ENCODE measurements at places on chromosomes 3 and 15. TPM values are rescaled to one million over a fixed set of nuclear protein-coding genes. Genes with fewer than 3 reads are reported as not detected.

DNA sequence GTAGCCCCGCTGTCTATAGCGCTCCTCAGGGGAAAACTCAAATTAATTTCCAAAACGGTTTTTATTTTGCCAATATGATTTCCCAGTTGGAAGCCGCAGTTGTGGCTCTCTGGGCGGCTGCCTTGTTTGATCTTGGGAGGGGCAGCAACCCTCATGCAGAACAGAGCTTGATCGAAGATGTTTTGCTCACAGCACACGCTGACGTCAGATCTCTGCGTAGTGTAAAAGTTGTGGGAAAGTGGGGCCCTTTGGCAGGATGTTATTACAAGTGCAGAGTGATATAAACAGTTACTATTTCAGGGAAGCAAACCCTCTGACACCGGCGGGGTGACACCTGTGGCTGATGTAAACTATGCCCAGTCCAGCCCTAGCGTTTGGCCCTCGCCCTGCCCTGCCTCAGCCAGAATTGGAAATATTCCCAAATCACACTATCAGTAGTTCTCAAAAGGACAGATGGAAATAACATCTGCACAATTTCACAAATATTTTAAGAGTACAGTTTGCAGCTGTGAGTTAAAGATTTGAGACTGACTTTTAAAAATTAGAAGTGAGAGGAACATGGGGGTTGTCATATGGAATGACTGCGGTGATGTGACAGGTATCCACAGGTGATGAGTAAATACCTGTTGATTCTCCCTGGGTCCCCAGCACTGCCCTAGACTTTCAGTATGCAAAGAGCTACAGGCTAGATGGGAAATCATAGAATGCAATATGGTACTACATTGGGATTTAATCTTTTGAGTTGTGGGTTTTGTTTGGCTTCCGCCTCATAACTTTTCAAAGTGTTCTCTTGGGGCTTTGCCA lies 1.7 kb downstream of the SYNM start:
- peak; percentile 17 for DNase-seq

GRCh38 chr3:50015918-50016317 lies 72.8 kb upstream of the RBM5 start:
- DNase-seq: no peak

DNA sequence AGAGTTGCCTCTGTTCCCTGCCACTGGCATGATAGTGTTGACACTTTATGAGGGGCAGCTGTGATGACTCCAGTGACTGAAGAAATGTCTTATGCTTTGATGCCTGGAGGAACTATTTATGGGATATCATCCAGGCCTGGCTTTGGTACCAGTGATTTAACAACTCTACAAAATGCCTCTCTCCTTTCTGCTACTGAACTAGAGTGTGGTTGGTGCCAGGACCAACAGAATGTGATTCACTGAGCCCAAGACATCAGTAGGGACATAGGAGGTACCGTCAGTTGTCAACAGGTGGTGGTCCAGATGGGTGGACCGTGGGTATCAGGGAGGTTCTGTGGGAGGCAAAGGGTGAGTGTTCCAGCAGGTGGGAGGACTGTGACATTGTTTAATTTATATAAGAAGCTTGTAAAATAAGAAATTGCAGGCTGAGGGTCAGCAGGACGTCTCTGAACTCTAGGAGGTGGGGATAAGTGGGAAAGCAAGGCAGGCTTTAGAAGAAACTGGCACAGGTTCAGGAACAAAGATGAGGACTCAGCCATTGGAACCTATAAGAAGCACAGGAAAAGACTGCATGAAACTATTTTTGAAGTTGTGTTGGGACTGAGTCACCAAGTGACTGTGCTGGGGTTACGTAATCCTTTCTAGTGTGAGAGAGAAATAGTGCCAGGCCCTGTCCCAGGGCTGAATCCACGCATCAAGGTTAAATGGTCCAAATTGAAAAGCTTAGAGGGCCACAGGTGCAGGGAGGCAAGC lies 28.5 kb upstream of the SLC7A14 start:
- no peak for DNase-seq

DNA sequence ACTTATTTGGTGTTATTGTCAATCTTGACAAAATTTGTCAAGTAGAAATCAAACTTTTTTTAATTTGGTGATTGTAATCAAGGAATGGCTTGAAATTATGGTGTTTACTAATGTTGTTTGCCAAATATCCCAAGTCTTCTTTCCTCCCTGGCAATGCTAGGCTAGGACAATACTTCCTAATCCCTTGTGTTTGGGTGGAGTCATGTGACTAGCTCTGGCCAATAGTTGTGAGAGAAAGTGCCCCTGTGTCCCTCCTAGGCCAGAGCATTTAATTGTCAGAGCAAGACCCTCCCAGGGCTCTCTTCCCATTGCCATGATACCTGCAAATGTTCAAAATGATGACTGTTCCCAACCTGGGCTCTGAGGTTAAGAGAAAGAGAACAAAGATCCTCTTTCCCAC lies 132.7 kb downstream of the ANXA2 start:
- no peak for DNase-seq

DNA sequence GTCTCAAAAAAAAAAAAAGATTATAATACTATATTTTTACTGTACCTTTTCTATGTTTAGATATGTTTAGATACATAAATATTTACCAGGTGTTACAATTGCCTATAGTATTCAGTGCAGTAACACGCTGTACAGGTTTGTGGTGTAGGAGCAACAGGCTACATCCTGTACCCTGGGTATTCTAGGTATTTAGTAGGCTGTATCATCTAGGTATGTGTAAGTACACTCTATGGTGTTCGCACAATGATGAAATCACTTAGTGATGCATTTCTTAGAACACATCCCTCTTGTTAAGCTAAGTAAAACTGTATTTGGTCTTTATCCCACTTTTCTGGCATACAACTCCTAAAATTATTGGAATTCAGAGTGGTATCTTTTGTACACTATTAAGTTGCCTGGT lies 77.8 kb downstream of the CDC25A start:
- DNase-seq: no peak

GRCh38 chr15:93820566-93820965 lies 410.8 kb upstream of the MCTP2 start:
- DNase-seq: no peak

DNA sequence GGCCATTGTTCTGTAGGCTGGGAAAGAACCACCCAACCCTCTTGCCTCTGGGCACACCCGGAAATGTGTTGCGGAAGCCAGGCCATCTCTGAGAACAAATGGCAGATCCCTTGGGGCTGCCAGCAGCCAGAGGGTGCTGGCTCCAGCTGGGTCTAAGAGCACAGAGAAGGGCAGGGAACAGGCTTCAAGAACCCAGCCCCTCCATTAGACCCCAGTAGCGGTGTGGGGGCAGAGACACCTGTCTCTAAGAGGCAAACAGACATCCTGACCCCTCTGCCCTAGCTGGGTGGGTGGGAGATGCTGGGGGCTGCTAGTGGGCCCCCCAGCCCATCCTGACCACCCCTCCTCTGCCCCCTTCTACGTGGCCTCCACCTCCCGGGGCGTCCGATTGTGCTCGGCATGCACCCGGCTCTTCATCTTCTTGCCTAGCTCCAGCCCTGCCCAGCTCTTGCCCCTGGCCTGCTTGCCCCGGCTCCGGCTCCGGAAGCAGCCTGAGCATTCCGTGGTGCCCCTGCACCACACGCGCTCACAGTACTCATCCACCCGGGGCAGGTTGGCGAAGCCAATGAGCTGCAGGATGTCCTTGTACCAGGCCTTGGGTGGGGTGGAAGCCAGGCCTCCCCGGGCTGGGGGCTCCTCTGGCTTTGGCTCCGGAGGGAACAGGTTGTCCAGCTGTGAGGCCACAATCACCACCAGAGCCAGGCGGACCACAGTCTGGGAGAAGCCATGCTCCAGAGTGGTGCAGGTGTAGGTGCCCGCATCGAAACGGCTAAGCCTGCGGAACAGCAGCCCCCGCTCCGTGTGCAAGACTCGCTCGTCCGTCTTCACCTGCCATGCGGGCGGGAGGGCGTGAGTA lies 9.4 kb downstream of the SEMA3G start:
- DNase-seq: no peak

- DNase-seq: no peak
Observed at GRCh38 chr3:176526225-176526624, 671.1 kb downstream of the TBL1XR1 start.

DNA sequence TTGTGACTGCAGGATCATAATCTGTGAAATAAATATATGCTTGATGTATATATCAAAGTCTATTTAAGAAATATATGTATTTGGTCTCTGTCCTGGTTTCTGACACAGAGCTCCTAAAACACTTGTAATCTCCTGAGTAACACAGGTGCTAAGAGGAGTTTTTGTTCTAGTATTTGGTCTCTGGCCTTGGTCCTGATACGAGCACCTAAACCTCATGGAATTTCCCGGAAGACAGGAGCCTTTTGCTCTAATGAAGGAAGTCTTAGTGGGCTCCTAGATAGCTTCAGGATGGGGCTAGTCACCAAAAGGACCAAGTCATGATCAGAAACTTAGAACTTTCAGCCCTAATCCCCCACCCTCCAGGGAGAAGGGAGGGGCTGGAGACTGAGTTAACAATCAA lies 19.2 kb upstream of the MUSTN1 start:
- DNase-seq: no peak

DNA sequence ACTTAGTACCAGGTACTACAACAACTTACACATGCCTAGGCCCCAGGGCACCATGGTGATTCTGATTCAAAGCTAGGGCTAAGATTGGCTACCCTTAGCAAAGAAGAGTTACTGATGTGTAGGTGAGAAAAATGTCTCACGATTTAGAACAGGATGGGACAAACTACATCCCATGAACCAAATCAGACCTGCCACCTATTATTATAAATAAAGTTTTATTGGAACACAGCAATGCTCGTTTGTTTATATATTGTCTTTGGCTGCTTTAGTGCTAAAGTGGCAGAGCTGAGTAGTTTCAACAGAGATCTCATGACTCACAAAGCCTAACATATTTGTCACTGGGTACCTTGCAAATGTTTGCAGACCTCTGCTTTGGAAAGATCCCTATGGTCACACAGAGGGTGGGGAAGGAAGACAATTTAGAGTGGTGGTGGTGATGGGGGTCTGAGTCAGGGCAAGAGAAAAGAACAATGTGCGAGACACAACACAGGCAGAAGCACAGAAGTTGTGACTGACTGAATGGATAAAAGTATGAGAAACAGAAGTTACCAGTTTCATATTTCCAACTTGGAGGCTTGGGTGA lies 770.6 kb upstream of the CFAP20DC start:
- DNase-seq: no peak

GRCh38 chr3:42683875-42684598 lies 1.3 kb upstream of the KLHL40 start:
- peak; percentile 56 for DNase-seq

GRCh38 chr3:159654183-159655134 lies 334.2 kb upstream of the IL12A start:
- DNase-seq: no peak

- DNase-seq: no peak
Observed at GRCh38 chr15:46088486-46089445, 453.9 kb downstream of the SQOR start.

DNA sequence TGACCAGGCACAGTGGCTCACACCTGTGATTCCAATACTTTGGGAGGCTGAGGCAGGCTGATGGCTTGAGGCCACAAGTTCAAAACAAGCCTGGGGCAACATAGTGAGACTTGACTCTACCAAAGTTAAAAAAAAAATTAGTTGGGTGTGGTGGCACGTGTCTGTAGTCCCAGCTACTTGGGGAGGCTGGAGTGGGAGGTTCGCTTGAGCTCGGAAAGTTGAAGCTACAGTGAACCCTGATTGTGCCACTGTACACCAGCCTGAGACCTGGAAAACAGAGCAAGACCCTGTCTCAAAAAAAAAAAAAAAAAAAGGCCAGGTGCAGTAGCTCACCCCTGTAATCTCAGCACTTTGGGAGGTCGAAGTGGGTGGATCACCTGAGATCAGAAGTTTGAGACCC lies 3.1 kb downstream of the CDC25A start:
- no peak for DNase-seq

DNA sequence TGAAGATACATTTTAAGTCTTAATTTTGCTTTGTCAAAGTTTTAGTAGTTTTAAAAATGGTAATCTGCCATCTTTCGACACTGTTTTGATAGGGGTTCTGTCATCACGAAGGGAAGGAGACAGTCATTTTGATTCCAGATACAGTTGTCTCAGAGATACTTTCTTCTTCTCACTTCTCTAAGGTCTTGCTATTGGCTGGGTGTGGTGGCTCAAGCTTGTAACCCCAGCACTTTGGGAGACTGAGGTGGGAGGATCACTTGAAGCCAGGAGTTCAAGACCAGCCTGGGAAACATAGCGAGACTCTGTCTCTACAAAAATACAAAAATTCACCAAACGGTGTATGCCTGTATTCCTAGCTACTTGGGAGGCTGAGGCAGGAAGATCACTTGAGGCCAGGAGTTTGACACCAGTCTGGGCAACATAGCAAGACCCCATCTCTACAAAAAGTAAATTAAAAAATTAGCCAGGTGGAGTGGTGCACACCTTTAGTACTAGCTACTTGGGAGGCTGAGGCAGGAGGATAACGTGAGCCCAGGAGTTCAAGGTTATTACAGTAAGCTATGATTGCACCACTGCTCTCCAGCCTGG lies 3.3 kb downstream of the RAB8B start:
- DNase-seq: no peak

Gene CD276
- 26.2 TPM for total RNA-seq

Gene NTRK3
- 2.1 TPM for total RNA-seq

Gene C15orf62
- 0.35 TPM for total RNA-seq

Gene TMEM207
- not detected for total RNA-seq

Gene PLA1A
- 1.5 TPM for total RNA-seq

Gene IMPG2
- 0.22 TPM for total RNA-seq

Gene TRIM42
- not detected for total RNA-seq

All from mucosa of descending colon (tissue), 3 donors.